ENCODE measurements at places on chromosomes 4 and X.

DNA sequence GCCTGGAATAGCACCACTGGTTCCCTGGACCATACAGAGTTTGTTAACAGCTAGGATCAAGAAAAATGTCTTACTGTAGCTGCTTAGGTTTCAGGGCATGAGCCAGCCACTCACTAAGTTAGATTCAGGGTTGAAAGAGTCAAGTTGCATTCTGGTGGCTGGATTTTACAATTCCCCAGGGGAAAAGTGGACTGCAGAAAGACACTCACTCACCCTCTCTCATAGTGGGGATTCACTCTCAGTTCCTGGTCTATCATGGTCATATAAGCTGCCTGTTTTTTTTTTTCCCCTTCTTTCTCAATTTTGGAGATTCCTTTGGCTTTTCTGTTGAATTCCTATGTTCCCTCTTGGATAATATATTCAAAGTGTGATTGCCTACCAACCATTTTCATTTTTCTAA lies 744.2 kb upstream of the GRIA3 start:
- no peak for DNase-seq

GRCh38 chr4:147078362-147078761 lies 132.7 kb upstream of the TTC29 start:
- DNase-seq, result no peak

DNA sequence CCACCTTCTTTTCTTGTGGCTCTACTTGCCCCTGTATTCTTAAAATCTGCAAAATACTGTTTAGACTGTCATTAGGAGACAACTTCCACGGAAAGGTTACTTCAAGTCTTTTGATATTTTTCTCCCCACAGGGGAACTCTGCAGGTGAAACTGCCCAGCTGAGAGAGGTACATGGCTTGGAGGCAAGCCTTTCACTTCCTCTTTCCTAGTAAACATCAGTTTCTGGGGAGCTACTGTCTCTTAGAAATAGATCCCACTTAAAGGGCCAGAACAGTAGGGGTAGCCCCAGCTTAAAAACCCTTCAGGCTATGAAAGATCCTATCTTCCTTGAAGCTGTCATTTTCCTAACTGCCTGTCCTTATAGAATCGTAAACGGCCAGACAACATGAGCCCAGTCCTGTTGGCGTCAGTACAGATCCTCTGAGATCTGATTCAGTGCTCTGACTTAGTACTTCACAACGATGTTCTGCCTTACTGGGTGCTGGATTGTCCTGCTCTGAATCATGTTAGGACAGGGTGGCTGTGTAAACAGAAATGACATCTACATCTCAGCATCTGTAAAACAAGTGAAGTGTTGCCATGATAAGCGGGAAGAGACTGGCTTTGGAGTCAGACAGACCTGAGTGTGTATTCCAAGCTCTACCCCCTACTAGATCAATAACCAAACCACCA lies 102.1 kb downstream of the ITIH6 start:
- DNase-seq, result no peak

DNA sequence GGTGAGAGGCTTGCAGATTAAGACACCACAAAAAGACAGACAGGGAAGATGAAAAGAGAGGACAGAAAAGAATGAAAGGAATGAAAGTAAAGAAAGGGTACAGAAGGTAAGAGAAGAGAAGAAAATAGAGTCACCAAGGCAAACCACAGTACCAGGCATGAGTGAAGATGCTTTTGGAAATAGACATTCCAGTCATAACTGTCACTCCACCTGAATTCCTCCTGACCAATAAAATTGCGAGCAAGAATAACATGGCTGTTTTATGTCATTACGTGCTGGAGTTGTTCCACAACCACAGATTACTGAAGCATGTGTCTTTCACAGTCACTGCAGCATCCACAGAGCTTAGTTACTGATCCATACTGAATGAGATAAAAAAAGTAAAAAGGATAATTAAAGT lies 864.9 kb upstream of the SLIT2 start:
- no peak for DNase-seq

DNA sequence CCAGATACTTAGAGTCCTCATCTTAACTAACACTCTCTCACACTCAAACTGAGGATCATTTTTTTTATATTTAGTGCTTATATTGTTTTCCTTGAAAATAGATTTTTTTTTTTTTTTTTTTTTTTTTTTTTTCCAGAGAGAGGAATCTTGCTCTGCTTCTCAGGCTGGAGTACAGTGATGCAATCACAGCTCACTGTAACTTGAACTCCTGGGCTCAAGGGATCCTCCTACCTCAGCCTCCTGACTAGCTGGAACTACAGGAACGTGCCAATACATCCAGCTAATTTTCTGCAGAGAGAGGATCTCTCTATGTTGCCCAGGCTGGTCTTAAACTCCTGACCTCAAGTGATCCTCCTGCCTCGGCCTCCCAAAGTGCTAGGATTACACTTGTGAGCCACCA lies 650.3 kb upstream of the ATOH1 start:
- DNase-seq, result no peak

- no peak for DNase-seq
Observed at GRCh38 chr4:112956484-112956896, 93.0 kb upstream of the ANK2 start.

DNA sequence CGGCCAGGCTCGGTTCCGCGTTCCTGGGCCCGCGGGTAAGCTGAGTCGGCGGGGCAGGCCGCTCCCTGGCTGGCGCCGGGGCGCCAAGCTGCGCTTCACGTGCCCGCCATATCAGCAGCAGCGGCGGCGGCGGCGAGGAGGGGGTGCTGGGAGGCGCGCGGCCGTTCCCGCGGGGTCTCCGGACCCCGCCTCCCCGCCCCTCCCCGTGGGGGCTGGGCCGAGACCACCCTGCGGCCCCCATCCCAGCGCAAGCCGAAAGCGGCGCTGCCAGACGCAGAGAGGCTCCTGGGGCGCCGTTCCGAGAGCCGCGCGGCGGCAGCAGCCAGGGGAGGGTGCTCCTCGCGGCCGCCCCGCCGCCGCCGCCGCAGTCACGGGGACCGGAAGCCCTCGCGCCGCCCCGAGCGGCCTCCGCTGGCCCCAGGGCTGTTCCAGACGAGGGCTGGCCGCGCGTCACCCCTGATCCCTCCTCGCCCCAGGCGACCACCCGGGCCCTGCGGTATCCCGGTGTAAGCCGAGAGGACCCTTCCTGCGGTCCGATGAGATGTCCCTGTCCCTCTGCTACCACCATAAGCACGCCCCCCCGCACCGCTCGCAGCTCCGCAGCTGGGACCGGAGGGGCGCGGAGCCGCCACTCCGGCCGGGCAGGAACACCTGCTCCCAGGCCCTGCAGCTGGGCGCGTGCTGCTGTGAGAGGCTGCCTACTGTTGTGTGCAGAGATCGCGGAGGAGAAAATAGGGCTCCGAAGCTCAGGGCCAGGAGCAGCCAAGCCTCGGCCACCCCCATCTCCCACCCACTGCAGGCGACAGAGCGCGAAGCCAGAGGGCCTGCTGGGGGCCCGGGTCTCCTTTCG lies 7.5 kb upstream of the BCOR start:
- DNase-seq, result peak; percentile 21

- no peak for DNase-seq
Observed at GRCh38 chr4:111512081-111512783, 633.0 kb upstream of the FAM241A start.

- no peak for DNase-seq
Observed at GRCh38 chr4:150938873-150939499, 76.1 kb downstream of the LRBA start.

GRCh38 chrX:17012465-17012864 lies 66.0 kb downstream of the REPS2 start:
- DNase-seq, result no peak

DNA sequence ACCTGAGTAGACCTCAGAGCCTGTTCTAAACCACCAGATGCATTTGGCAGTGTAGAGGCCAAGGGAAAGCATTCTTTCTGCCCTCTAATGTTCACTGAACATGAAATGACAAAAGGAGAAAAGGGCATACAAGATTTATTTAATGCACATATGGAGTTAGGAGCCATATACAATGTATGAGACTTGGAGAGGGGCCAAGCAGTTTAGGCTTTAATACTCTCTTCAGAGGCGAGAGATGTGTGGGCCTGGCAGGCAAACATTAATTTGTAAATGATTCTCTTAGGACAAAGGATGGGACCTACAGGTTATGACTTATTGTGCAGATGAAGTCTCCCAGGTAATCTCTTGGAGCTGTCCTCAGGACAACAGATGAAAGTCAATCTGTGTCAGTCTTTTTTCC lies 631.9 kb downstream of the ADGRL3 start:
- no peak for DNase-seq

DNA sequence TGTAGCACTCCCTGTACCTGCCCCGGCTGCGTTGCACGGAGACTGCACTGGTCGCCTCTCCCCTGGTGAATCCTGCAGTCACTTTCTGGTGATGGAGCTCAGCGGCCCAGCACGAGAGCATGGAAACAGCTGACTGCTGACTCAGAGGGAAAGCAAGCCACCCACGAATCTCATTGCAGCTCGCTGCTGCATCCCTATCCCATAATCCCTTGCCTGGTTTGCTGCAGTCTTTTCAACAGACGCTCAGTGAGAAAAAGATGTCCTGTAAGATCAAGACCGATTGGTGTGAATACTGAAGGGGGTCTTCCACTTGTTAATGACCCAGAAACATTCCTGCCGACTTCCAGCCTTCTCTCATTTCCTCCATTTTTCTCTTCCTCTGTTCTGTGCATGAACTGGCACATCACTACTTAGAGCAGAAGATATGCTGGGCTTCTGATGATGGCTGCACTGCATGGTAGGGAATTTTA lies 52.9 kb downstream of the TRIM2 start:
- DNase-seq, result peak; percentile 42

- peak; percentile 15 for DNase-seq
Observed at GRCh38 chrX:17812763-17813162, 48.3 kb downstream of the RAI2 start.

GRCh38 chr4:98248934-98249333 lies 12.2 kb upstream of the RAP1GDS1 start:
- DNase-seq, result no peak

DNA sequence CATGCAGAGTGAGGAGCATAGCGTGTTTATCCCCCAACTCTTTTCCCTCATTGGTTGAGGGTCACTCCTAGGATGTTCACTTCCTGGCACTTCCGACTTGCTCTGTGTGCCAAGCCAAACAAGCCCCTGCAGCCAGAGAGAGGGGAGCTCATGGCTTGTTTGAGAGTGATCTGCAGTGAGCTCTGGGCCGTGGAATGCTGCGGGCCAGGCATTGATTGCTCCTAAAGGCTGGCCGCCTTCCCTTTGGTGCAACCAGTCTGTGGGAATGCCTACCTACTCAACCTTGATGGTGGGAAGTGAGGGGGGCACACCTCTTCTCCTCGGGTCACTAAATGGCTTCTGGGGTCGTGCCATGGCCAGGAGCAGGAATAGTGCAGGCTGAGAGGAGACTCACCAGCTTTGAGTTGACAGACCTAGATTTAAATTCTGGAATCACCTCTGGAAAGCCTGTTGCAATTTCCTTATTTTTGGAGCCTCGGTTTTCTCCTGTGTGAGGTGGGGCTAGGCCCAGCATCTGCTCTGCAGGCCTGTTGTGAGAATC lies 152.0 kb upstream of the STX18 start:
- DNase-seq, result no peak

Data from COR-L47 (cell line).